ENCODE measurements at places on chromosomes 11 and 22.

- DNase-seq, result peak; percentile 43
Measured at GRCh38 chr22:46661221-46661851, 41.1 kb downstream of the GRAMD4 start.

DNA sequence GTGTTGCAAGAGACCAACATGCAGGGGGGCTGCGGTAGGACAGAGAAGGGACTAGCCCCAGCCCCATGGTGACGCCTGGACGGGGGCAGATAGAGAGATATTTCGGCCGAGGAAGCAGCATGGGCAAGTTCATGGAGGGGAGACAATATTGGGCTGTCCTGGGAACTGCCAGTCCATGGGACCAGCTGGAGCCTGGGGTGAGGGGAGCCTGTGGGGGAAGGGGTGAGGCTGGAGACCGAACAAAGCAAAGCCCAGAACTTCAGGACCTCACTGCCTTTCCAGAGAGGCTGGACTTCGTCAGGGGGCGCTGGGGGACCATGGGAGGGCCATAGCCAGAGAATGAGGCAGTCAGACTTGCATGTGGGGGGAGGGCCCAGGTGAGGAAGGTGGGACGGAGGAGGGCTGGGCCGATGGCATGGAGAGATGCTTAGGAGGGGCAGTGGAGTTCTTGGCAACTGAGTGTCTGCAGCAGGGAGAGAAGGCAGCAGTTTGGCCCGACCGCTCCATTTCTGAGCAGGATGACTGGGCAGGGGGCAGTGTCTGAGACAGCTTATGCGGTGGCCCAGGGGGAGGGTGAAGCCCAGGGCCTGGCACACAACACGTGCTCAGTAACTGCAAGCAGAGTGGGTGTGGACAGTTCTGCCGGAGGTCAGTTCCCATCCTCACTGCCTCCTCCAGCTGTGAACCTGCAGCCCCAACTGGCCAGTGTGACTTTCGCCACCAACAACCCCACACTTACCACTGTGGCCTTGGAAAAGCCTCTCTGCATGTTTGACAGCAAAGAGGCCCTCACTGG is 712 bp downstream of the UPK3A start:
- DNase-seq, result no peak

DNA sequence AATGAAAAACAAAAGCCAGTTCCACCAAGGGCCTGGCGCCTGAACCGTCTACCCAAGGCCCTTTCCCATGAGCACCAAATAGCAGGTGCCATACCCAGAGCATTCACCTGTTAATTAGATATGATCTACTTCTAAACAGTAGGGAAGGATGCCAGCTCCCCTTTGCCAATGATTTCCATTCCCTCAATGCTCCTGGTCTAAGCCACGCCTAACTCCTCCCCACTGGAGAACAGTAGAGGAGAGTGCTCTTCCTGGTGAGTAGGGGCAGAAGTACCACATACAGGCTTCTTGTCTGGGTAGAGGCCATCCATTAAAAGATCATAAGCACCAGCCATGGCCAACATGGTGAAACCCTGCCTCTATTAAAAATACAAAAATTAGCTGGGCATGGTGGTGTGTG is 40.7 kb downstream of the PACSIN2 start:
- no peak for DNase-seq

- DNase-seq, result no peak
Measured at GRCh38 chr22:30270832-30271231, 4.2 kb upstream of the OSM start.

- no peak for DNase-seq
Measured at GRCh38 chr22:49158741-49159564, 668.7 kb downstream of the BRD1 start.

DNA sequence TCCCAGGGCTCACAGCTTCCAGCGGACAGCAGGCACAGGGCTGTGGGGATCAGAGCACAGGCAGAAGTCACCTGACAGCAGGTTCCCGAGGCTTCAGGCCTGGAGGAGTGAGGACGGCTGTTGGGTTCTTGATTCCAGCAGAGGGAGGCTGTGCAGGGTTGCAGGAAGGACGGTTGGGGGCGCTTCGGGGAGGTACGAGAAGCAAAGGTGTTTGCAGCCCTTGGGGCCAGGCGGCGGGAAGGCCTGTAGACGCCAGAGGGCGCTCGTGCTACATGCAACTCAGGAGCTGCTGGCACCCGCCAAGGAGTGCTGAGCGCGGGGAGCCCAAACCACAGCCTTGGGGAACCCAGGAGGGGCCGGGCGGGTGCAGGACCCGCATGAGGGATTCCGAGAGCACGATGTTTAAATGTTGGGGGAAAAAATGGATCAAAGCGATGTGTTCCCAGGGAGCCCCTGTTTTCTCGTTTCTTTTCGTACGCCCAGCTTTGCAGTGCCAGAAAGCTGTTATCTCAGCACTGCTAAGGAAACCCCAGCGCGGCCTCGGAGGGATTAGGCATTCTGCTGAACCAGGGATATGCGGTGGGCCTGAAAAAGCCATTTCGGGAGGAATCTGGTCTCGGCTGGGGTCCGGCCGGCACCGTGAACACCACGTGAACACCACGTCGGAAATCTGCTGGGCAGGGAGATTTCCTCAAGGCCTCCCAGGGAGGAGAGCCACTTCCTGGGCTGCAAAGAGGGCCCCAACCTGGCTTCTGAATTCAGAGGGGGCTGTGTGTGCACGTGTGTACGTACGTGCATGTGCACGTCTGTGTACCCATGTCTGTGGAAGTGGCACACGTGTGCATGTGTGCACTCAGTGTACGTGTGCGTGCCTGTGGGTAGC is 88.1 kb downstream of the KCNQ1 start:
- peak; percentile 81 for DNase-seq

- DNase-seq, result no peak
Measured at GRCh38 chr11:73334384-73335203, 26.5 kb downstream of the ARHGEF17 start.

DNA sequence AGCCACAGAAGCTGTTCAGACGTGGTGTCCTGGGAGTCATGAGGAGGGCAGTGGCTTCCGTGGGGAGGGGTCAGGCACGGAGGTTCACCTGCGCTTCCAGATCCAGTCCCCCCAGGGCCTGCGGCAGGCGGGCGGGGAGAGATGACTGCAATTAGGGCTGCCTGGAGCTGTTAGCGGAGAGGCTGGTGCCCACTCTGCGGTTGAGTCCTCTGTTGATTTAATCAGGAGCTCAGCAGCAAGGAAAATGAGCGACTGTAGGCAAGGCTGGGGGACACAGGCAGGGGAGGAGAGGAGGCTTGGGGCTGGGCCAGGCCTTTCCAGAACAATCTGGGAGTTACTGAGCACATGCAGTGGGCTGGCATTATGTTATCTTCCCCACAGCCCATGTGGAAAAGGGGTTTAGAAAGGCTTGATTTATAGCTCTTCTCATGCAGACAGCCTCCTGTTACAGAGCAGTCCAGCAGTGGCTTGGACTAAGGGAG is 13.1 kb downstream of the PLCB3 start:
- DNase-seq, result no peak

DNA sequence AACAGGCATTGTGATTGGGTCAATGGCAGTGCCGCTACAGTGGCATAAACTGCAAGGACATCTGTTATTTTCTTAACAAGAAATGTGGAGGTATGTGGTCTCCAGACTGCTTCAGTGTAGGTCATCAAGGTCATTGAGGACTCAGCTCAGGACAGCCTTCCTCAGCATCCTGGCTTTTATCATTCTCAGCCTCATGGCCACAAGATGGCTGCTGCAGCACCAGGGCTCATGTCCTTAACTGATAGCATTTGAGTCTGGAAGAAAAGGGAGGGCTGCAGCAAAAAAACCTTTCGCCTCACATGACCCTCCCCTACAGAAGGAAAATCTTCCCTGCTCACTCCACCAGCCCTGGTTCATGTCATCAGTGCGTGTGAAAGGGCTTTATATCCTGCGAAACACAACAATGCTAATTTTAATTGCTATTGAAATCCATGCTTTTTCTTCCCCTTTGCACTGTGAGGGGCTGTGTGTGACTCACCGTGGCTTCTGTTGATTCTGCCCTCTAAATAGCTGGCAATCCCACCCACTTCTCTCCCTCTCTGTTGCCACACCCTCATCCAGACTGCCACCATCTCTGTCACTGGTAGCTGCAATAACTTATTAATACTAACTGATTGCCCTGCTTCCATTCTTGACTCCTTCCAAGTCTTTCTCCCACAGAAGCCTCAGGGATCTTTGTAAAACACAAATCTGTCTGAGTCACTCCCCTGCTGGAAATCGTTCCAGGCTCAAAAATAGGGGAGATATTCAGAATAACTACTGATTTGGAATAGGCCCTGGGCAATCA is 43.8 kb downstream of the CHRDL2 start:
- no peak for DNase-seq

DNA sequence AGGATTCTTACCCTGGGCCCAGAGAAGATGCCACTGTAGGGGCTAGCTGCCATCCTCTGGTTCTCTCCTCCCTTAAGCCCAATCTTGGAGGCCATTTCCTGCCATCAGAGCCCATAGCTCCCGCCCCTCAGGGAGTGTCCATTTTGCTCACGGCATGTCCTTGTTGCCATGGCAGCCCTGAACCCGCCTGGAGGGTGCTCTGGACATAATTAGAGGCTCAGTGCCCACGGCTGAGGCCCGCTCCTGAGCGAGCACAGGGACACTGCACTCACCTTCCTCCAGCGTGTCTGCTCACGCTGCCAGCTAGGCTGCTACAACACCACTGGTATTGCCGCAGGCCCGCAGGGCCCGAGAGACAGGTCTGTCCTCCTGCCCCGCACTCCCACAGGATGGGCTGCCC is 11.1 kb upstream of the SUSD2 start:
- no peak for DNase-seq

- DNase-seq, result no peak
Measured at GRCh38 chr11:44047931-44048431, at the start of gene ACCSL. TSS of gene ACCSL (plus strand) at chr11:44047981. CDS start at chr11:44048037, 56 bp downstream.

- DNase-seq, result no peak
Measured at GRCh38 chr22:41286639-41287091, 678 bp upstream of the RANGAP1 start.

GRCh38 chr22:34851918-34852662 is 213.9 kb upstream of the ISX start:
- DNase-seq, result no peak

DNA sequence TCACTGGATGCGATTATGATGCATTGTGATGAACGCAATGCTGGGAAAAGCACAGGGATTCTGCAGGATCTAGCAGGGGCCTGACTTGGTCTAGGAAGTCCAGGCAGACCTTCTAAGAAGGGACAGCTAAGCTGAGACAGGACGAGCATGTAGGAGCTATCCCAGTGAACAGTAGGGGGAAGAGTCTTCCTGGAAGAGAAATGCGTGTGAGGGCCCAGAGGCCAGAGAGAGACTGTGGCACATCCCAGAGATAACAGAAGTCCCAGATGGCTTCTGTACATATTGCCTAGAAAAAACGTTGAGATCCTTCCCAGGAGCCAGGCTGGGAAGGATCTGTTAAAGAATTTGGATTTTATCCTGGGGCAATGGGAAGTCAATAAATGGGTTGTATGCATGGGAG is 24.6 kb downstream of the RCN1 start:
- no peak for DNase-seq

GRCh38 chr11:93392867-93393266 is 62.3 kb downstream of the DEUP1 start:
- DNase-seq, result no peak

- no peak for DNase-seq
Measured at GRCh38 chr11:48017105-48017830, 36.9 kb downstream of the PTPRJ start.

DNA sequence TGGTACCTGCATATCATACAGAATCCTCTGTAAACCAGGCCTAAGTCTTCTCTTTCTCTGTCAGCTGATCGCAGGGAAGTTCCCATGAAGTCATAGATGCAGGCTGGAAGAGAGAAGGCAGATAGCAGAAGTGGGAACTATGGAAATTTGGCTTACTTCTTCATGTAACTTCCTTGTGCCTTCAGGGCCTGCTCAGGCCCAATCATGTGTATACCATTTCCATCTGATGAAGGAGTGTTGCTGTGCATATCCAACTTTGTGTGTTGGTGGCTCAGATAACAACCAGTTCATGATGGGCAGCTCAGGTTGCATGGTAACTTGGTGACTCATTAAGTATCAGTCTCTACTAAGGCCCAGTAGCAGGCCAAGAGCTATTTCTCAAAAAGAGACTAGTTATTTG is 53.1 kb upstream of the CEP295 start:
- no peak for DNase-seq

DNA sequence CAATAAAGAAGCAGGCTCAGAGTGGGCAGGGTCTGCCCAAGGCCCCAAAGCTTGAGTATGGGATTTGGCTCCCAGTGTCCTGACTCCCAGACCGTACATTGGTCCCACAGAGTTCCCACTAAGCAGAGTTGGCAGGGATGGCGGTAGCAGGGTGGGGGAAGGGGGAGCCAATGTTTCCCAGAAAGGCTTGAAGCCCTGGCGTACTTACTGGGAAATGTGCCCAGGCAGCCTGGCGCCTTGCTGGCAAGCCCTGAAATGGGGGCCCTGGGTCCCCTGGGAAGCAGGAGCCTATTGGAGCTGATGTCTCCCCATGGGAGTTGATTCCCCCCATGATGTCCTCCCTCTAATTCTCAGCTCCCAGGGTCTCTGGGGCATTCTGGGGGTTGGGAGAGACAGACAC is 9.3 kb downstream of the ARHGEF17 start:
- no peak for DNase-seq

- DNase-seq, result no peak
Measured at GRCh38 chr11:95739108-95739938, 50.3 kb downstream of the FAM76B start.

DNA sequence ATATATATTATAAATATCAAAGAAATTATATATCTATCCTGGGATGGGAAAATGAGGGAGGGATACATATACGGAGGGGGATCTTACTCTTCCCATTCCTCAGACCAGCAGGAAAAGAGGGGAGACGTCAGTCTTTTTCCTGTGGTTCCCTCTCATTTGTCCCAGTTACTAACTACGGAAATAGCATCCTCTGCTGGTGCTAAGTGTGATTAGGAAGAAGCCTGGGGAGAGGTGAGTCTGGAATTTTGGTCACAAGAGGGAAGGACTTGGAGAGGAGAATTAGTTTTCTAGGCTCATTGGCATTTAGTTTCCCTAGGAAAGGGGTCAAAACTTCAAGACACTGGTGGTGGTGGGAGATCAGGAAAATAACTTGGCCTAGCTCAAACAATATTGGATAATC is 11.6 kb downstream of the MED19 start:
- DNase-seq, result no peak

DNA sequence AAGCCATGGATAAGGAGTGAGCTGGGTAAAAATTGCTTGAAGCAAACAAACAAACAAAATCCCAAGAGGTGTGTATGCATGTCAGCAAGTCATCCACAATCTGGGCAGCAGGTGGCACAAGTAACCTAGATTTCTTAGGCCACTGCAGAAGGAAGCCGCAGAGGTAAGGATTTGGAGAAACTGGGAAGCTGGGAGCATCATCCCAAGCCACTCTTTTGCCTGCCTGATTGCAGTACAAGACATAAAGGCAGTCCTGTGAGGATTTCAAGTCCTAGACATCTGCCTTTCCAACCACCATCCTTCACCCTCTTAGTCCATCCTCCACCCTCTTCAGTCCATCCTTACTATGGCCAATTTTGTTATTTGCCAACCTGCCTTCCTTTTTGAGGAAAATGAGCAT is 67.2 kb upstream of the BMAL1 start:
- no peak for DNase-seq

DNA sequence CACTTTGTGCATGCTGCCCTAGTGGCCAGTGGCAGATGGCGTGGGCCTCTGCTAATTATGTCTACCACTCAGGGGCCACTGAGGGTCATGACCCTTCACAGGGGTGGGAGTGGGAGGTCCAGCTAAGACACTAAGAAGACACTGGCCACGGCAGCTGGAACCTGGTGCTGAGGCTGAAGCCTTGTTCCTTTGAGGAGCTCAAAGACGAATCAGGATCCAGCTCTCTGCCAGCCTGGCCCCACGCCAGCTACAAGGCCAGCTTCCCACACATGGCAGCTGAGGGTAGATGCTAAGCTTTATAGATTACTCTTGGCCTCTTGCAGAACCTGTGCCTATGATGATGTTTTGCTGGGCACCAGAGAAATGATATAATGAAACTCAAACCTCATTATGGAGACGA is 226.3 kb downstream of the DSCAML1 start:
- no peak for DNase-seq

Measured in stimulated activated CD4-positive, alpha-beta T cell treated with anti-CD3 and anti-CD28 coated beads, Interleukin-15, amount 100 ng/mL, for 1 hour (primary cell).